ENCODE measurements at places on chromosomes 4 and X. TPM values are rescaled to one million over a fixed set of nuclear protein-coding genes. Genes with fewer than 3 reads are reported as not detected.
A peak's percentile ranks its signal among the peaks of the same experiment; 100 is the strongest.

- H3K4me3 ChIP-seq: peak overlapping the region; percentile 50
- peak; percentile 24 for DNase-seq
- H3K27ac ChIP-seq: peak overlapping the region; percentile 53
- no peaks in the 10 kb centered on the region for H3K27me3 ChIP-seq
These were observed 90.0 kb upstream of the EDA2R start for GRCh38 chrX:66728818-66729271.

DNA sequence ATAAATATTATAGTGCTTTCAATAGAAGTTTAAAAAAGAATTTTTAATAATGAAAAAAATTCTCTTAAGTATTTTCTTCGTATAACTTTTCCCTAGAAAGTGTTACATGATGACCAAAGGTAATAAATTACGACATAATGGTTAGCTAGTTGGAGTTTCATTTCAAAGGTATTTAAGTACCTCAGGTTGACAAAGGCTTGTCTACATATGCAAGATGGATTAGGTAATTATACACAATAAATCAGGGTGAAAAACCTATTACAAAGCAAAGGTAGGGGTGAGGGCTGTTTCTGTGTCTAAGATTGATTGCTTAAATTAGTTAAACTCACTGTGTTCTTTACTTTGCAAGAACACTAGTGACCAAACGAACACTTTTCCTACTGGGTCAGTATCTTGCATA, 508.5 kb upstream of the FAT1 start:
- DNase-seq: no peak
- H3K4me1 ChIP-seq: no peaks in the 10 kb centered on the region
- H3K36me3 ChIP-seq: no peaks in the 10 kb centered on the region
- H3K4me3 ChIP-seq: no peak overlapping the region
- no peaks in the 10 kb centered on the region for H3K27me3 ChIP-seq

Gene LINC00632
- total RNA-seq: 1.6 TPM

Gene PIR
- not detected for total RNA-seq

DNA sequence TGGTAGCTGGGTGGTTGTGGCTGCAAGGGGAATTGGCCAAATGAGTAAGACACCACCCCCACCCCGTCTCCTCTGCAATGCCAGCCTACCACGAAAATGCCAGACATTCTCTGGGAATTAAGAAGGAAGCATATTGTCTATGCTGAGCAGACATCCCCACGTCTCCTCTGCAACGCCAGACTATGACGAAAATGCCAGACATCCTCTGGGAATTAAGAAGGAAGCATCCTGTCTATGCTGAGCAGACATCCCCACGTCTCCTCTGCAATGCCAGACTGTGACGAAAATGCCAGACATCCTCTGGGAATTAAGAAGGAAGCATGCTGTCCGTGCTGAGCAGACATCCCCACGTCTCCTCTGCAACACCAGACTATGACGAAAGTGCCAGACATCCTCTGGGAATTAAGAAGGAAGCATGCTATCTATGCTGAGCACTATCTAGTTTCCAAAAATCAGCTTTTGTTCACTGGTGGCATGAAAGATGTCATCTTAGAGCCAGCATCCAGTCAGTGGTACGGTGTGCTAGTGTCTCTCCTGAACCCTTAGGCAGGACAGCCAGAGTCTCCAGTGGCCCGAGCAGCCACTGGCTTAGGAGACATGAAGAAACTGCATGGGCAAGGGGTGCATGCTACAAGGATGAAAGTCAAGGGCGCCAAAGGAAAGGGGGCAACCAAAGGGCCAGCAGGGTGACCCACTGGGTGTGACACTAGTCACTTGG, 339.8 kb upstream of the FRG1 start:
- H3K36me3 ChIP-seq: no peaks in the 10 kb centered on the region
- no peak overlapping the region for H3K4me3 ChIP-seq
- no peak for DNase-seq

Gene RAB39B
- total RNA-seq: 5.9 TPM

Gene GLRA2
- total RNA-seq: not detected

- no peak overlapping the region for H3K4me3 ChIP-seq
- H3K27me3 ChIP-seq: no peaks in the 10 kb centered on the region
- DNase-seq: no peak
- H3K36me3 ChIP-seq: no peaks in the 10 kb centered on the region
These were observed 72.5 kb downstream of the C4orf46 start for GRCh38 chr4:158599150-158599549.

Gene F9
- 0.10 TPM for total RNA-seq

DNA sequence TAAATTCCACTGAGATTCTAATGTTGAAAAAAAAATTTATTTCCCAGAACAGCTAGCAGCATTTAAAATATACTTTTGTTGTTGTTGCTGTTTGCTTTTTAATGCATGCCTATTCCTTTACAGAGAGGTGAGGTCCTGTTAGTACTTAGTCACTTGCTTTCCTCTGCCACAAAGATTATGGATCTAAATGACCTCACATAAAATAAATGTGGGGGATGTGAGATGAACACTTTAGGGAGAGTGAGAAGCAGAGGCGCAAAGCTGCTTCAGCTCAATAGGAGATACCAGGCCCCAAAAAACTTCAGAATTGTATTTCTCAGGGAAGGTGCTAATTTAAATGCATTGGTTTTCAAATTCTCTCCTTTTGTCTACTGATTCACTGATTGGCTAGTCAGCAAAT, 4.0 kb downstream of the LDB2 start:
- H3K4me1 ChIP-seq: peaks cover 59% of the 10 kb centered on the region
- H3K36me3 ChIP-seq: no peaks in the 10 kb centered on the region
- H3K27ac ChIP-seq: no peak overlapping the region
- no peak overlapping the region for H3K4me3 ChIP-seq
- H3K27me3 ChIP-seq: no peaks in the 10 kb centered on the region

- no peaks in the 10 kb centered on the region for H3K27me3 ChIP-seq
- H3K27ac ChIP-seq: no peak overlapping the region
- no peak for DNase-seq
- H3K4me1 ChIP-seq: no peaks in the 10 kb centered on the region
- no peak overlapping the region for H3K4me3 ChIP-seq
- no peaks in the 10 kb centered on the region for H3K36me3 ChIP-seq
These were observed 105.9 kb downstream of the IL1RAPL1 start for GRCh38 chrX:28693101-28693500.

GRCh38 chr4:72019688-72020087, 12.1 kb upstream of the NPFFR2 start:
- no peak overlapping the region for H3K27ac ChIP-seq
- no peaks in the 10 kb centered on the region for H3K36me3 ChIP-seq
- no peak for DNase-seq
- no peaks in the 10 kb centered on the region for H3K27me3 ChIP-seq
- H3K4me1 ChIP-seq: no peaks in the 10 kb centered on the region

Gene SLC10A4
- 0.40 TPM for total RNA-seq

GRCh38 chrX:45852884-45853283, 652.2 kb upstream of the DIPK2B start:
- H3K4me1 ChIP-seq: no peaks in the 10 kb centered on the region
- H3K36me3 ChIP-seq: no peaks in the 10 kb centered on the region
- no peaks in the 10 kb centered on the region for H3K27me3 ChIP-seq
- no peak for DNase-seq
- no peak overlapping the region for H3K27ac ChIP-seq

DNA sequence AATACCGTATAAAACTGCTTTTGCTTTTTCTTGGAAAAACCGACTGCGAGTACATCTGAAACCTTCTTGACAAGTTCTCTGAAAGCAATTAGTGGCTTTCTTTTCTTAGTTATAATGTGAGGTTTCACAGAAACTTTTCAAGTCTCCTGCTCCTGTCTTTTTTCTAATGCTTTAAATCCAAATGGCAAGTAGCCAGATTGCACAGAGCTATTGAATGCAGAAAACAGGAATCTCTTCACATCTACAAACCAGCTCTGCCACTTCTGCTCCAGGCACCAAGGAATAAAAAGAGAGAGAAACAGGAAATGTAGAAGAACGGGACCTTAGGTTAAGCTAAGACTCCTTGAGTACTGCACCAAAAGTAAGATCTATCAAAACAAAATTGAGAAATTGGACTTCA, 267.3 kb upstream of the TET2 start:
- H3K27me3 ChIP-seq: no peaks in the 10 kb centered on the region
- H3K36me3 ChIP-seq: no peaks in the 10 kb centered on the region
- DNase-seq: no peak
- H3K4me1 ChIP-seq: no peaks in the 10 kb centered on the region

GRCh38 chrX:97860226-97860625, 976.5 kb downstream of the RPA4 start:
- no peaks in the 10 kb centered on the region for H3K27me3 ChIP-seq
- H3K27ac ChIP-seq: no peak overlapping the region
- H3K4me1 ChIP-seq: no peaks in the 10 kb centered on the region

GRCh38 chr4:83644677-83645659, 109.1 kb downstream of the GPAT3 start:
- no peak overlapping the region for H3K4me3 ChIP-seq
- no peaks in the 10 kb centered on the region for H3K27me3 ChIP-seq
- no peak for DNase-seq
- no peak overlapping the region for H3K27ac ChIP-seq

DNA sequence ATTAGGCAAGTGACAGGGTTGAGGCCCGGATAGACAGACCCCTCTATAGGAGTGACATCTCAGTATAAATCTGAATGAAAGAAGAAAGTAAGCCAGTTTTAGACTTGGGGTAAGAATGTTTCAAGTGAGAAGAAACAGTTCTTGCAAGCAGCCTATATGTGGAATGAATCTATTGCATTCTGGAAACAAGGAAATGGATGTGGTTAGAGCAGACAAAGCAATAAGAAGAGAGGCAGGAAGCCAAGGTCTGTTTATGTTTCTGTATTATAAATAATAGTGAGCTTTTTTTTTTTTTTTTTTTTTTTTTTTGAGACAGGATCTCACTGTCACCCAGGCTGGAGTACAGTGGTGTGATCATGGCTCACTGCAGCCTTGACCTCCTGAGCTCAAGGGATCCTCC, 255.8 kb downstream of the UNC5C start:
- H3K27ac ChIP-seq: no peak overlapping the region
- no peaks in the 10 kb centered on the region for H3K36me3 ChIP-seq
- peaks cover 7% of the 10 kb centered on the region for H3K4me1 ChIP-seq
- no peak overlapping the region for H3K4me3 ChIP-seq
- DNase-seq: no peak
- H3K27me3 ChIP-seq: no peaks in the 10 kb centered on the region

GRCh38 chrX:111445485-111445884, 33.5 kb upstream of the DCX start:
- H3K27ac ChIP-seq: no peak overlapping the region
- H3K4me1 ChIP-seq: no peaks in the 10 kb centered on the region
- no peak overlapping the region for H3K4me3 ChIP-seq
- no peak for DNase-seq

- no peak for DNase-seq
- peaks cover 21% of the 10 kb centered on the region for H3K4me1 ChIP-seq
- no peaks in the 10 kb centered on the region for H3K27me3 ChIP-seq
These were observed 2.6 kb downstream of the MSMO1 start for GRCh38 chr4:165330071-165330470.

- H3K27ac ChIP-seq: no peak overlapping the region
- H3K36me3 ChIP-seq: no peaks in the 10 kb centered on the region
- DNase-seq: no peak
- no peaks in the 10 kb centered on the region for H3K27me3 ChIP-seq
- no peak overlapping the region for H3K4me3 ChIP-seq
- H3K4me1 ChIP-seq: peaks cover 2% of the 10 kb centered on the region
These were observed 187.1 kb upstream of the BCOR start for GRCh38 chrX:40284852-40285251.
